ENCODE measurements at places on chromosomes 6 and 20.

DNA sequence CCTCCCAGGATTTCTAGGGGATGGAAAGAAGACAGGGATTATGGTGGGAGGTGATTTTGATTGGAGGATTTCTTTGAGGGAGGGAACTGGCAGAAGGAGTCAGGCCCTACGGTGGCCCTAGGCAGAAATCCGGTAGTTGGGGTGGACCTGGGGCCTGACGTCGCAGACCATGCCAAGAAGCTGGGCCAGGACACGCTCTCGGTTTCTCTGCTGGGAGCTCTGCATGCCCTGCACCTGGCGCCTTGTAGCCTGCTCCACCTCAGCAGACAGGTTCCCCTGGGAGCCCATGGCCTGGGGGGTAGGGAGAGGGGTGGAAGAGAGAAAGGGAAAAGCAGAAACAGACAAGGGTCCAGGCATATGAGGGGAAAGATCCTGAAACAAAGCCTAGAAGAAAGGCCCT lies 1.1 kb downstream of the ATP6V1G2 start:
- no peak for DNase-seq

- DNase-seq = no peak
These were observed 685.4 kb downstream of the TENT5A start for GRCh38 chr6:81067057-81067456.

DNA sequence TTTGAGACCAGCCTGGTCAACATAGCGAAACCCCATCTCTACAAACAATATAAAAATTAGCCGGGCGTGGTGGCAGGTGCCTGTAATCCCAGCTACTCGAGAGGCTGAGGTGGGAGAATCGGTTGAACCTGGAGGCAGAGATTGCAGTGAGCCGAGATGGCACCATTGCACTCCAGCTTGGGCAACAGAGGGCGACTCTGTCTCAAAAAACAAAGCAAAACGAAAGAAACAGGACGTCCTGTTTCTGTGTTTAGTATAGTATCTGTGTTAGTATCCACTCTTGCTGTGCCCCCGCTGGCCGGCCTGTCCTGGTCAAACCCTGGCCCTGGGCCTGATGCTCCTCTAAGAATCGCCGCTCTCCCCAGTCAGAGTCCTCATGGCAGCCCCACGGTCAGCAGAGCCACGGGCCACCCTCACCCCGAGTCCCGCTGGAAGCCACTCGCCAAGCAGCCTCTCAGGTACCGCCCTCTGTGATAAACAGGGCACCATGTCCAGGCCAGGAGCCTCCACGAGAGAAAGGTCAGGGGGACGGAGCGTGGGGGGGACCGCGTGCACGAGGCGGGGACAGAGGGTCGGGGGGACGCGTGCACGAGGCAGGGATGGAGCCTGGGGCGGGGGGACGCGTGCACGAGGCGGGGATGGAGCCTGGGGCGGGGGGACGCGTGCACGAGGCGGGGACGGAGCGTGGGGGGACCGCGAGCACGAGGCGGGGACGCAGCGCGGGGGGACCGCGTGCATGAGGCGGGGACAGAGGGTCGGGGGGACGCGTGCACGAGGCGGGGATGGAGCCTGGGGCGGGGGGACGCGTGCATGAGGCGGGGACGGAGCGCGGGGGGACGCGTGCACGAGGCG lies 384.5 kb downstream of the SMOC2 start:
- no peak for DNase-seq

DNA sequence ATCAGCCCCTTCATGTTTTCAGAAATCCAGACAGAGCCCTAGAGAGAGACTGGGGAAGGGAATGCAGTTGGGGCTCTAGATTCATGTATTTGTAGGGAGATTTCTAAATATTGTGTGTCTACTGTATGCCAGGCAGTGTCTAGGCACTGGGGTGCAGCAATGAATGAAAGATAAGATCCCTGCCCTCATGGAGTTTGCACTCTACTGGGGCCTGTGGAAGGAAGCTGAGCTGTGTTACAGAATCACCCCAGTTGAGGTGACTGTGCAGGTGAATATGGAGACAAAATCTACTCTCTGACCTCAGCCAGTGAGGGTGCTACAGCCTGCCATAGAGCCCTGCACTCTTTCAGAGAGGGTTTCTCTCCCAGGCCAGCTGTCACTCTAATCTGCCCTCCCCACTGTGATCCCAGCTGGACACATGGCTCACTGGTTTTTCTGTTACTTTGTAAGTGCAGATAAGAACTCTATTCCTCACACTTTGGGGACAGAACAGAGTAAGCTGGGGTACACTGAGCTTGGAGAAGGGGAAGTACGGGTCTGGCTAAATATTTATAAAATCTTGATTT lies 69.2 kb upstream of the E2F3 start:
- no peak for DNase-seq

DNA sequence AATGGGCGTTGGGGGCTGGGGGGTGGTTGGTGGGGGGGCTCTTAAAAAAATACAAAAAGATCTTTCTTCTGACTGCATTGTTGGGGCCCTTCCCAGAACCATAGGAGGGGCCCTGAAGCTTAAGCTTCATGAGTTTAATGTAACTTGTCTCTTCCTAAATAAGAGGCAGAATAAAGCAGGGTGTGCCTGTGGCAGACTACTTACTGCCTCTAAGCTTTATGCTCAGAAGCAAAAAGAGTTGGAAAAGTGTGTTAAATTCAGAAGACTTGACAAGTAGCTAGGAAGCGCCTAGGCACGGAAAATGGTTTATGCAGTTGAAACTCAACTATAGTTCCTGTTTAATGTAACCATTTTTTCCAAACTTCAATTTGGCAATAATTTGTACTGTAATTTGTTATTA lies 44.5 kb downstream of the TIAM2 start:
- no peak for DNase-seq

DNA sequence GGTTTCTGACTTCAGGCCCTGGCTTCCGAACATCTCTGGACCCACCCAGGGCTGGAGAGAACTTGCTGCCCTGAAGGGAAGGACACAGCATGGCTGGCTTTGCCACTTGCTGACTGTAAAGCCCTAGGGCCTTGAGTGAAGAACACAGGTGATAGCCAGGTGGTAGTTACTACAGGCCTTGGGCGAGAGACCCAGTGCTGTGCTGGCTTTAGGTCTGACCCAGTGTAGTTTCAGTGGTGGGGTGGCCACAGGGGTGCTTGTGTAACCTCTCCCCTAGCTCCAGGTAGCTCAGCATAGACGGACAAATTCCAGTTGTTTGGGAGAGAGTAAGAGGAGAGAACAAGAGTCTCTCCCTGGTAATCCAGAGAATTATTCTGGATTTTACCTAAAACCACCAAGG lies 27.1 kb downstream of the NCOA6 start:
- no peak for DNase-seq

- DNase-seq = no peak
These were observed 231.2 kb downstream of the ANKRD60 start for GRCh38 chr20:57996936-57997890.

GRCh38 chr6:135904666-135905065 lies 53.2 kb downstream of the PDE7B start:
- no peak for DNase-seq

DNA sequence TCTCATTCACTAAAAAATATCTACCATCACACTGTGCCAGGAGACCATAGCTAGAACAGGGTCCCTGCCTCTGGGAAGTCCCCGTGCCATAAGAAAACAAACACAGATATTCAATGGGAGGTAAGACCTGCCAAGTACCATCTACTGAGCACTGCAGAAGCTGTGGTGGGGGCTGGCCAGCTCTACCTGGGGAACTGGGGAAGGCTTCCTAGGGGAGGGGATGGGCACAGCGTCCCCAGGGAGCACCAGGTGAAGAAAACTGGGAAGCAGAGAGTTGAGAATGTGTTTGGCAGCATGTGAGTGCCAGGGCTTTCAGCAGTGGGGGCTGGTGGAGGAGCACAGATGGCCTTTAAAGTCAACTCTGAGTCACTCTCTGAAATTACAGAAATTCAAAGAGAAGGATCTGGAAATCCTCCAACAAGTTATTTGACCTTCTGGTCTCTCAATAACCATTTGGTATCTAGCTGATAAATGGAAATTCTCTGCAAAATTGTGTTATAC lies 85.2 kb downstream of the SHLD1 start:
- no peak for DNase-seq

- DNase-seq = no peak
These were observed 156.0 kb downstream of the RFPL4B start for GRCh38 chr6:112503091-112503596.

- DNase-seq = no peak
These were observed 67.8 kb downstream of the RNF182 start for GRCh38 chr6:13992417-13993055.

- DNase-seq = no peak
These were observed 91.7 kb downstream of the CD24 start for GRCh38 chr6:106882601-106883518.

DNA sequence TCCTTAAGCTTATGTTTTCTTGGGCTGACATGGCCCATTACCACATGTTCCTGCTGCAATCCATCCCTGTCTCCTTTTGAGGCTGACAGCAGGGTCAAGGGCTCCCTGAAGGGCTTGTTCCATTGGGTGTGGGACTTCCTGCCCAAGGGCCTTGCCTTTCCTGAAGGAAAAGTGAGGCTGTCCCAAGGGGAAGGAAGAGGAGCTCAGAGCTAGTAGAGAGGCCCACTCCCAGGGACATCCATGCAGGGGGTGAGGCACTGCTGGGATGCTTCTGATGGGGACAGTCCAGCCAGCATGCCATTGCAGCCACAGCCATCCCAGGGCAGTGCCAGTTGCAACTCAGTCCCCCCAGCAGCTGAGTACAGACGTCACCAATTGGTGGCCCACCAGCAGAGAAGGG lies 138.4 kb upstream of the FOXA2 start:
- DNase-seq = no peak

DNA sequence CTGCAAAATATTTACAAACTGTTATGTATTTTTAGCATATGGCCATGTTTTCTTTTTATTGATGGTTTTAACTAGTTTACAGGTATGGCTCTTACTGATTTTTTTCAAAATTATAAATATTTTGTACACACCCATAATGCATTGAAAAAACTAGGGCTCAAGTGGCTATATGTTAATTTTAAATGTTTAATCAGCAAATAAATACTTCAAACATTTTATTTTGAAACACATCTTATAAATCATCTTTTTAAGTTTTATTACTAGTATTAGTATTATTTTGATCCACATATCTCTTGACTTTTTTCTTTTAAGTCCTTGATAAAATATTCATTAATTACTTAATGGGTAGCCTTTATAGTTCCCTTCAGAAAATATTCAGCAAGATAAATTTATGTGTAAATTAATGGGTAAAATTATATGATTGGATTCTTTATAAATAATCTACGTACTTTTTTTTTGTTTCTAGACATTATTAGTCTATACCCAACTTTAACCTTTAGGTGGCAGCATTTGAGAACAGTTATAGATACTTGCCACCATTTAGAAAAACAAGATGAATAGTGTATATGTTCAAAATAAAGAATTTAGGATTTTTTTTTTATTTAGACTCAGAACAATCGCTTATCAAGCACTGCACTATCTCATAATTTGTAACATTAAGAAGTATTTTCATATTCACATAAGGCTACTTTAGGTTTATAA lies 241.9 kb downstream of the ADGRB3 start:
- DNase-seq = no peak

- DNase-seq = no peak
These were observed 163.3 kb upstream of the MARCKS start for GRCh38 chr6:113693851-113694250.

All from hematopoietic multipotent progenitor cell treated with erythropoietin and hydrocortisone succinate and interleukin-3 and kit ligand, for 17 days (in vitro differentiated cells).